Nephron progenitor cell (in vitro differentiated cells): ENCODE measurements at places on chromosomes 3 and 15.

DNA sequence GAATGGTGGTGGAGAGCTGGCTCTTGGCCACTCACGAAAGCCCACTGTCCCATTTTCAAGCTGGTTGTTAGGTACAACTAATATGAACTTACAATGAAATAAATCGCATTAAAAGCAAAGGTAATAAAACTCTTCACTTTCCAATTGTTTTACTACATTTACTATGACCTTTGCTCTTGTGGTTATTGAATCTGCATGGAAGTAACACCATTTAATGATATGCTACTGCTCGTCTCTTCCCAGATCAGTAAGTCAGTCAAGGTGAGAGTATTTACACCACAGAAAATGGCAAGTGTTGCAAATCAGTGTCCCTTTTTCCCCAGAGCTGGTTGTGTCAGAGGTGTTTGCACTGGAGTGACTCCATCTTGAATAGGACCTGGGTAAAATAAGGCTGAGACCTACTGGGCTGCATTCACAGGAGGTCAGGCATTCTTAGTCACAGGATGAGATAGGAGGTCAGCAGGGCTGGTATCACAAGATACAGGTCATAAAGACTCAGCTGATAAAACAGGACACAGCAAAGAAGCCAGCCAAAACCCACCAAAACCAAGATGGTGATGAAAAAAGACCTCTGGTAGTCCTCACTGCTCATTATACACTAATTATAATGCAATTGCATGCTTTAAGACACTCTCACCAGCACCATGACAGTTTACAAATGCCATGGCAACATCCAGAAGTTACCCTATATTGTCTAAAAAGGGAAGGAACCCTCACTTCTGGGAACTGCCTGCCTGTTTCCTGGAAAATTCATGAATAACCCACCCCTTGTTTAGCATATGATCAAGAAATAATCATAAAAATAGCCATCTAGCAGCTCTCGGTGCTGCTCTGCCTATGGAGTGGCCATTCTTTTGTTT is 57.6 kb downstream of the FRMD4B start:
- DNase-seq: no peak

GRCh38 chr3:17554078-17554477 is 188.4 kb downstream of the TBC1D5 start:
- DNase-seq: no peak

DNA sequence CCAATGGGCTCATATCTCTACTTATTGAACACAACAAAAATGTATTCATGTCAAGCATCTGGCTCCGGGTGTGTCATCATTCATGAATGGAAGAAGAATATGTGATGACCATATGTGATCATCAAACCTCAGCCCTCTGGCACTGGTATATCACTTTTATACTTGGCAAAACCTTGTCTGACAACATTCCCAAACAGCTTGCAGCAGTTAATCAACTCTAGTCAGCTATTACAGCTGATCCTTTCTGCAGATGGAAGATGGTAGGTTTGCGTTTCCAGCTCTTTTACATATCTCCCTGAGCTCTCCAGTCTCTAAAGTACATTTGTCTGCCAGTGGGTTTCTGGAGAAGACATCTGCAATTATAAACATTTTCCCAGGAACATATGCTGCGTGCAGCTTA is 6.6 kb downstream of the PLSCR5 start:
- no peak for DNase-seq

DNA sequence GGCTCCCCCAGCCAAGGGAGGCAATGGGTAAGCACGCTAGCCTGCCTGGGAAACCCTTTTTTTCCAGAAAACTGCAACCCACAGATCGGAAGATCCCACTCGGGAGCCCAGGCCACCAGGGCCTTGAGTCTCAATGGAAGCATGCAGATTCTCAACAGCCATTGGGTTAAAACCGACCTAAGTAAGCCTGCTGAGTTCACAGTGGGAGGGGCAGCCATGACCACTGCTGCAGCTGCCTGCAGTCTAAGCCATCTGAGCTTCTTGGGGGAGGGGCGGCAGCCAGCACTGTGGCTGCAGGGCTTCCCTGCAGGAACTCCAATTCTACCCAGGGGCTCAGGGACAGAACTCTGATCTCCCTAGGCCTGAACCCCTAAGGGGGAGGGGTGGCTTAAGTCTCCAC is 82.0 kb downstream of the DPPA2 start:
- peak; percentile 20 for DNase-seq

DNA sequence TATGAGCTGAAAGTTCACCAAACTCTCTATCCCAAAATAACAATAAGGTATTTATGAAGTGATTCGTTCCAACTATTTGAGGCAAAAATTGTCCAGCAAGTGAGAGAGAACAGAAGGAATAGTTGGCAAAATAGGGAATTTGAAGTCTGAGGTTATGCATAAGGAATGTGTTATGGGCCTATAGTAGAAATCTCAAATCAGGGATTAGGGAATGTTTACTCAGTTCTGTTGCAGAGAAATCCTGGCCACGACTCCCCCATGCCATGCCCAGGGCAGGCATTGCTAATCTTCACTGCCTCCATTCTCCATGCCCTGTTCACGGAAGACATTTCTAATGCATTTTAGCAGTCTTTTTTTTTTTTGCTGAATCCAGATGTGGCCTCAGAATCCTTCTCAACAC is 58.6 kb downstream of the FLNB start:
- DNase-seq: no peak
